ENCODE measurements at places on chromosomes 2 and 18.
A peak's percentile ranks its signal among the peaks of the same experiment; 100 is the strongest.

DNA sequence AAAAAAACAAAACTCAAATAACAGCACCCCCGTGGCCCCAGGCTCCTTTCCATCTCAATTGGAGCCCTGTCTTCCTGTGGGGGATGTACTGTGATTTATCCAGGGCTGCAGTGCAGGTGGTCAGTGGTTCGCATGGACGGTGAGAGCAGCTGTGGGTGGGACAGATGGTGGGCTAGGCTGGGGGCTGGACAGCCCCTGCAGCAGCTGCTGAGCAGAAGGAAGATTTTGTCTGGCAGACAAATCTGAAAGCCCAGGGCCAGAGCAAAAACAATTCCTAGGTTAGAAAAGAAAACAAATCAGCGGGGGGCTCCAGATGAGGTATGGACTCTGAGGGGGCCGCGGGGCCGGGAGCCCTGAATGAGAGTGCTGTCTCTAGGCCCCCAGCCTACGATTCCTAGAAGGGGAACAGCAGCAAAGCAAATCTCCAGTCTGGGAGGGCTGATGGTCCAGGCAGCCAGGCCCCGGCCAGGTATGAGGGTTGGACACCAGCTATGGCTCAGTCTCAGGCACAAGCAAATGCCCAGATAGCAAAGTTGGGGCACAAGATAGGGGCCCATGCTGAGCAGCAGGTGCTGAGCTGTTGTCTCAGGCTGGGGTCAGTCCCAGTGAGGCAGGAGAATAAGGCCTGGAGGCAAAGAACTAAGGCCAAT, 45.4 kb downstream of the SOWAHC start:
- DNase-seq, result no peak

DNA sequence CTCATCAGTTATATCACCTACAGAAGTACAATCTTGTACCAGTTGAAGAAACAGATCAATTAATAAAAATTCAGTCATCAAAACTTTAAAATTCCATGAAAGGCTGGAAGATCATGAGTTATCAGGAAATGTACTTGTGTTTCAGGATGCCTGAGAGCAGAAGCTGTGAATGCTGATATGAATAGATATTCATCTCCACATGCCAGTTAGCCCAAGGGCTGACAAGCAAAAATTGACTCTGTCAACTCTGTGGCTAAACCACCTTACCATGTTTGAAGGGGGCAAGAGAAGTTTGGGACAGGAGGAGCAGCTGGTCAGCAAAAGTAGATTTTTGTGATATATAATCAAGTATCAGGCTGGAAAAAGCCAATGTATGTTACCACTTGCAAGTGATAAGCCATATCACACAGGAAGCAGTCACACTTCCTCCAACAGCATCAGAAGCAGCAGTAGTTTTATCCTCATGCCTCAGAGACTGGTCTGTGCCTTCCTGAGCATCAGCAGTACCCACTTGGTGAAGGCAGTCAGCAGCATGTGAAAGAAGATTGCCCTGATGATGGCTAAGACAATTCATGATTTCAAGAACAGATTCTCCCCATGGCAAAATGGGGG, 328.2 kb upstream of the CNTNAP5 start:
- no peak for DNase-seq

DNA sequence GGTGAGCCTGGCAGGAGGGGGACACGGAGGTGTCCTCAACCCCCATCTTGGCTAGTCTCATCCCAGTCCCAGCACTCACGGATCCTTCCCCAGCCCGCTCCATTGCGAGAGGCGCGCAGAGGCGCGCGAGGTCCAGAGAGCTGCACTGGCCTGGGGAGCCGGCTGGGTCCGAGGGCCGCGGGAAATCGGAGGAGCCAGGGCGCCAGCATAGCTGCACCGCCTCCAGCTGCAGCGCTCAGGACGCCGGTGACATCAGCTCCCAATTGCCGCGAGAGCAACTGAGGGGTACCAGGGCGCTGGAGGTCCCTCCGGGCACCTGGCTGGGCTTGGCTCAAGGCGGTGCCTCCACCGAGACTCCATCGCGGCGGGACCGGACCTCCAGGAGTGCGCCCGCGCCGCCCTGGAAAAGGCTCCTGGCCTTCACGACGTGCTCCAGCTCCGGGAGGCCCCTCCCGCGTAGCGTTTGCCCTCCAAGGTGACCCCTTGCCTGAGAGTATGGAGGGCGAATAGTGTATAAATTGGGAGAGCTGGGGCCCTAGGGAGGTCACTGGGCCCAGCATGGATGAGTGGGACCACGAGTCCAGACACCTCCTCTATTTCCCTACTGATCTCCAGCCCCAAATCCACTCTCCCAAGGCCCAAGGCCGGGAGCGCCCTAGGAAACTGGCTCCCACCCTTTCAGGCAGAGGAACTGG, 5.5 kb downstream of the RTKN start:
- DNase-seq, result no peak

GRCh38 chr2:68717305-68717661, 17.3 kb upstream of the ARHGAP25 start:
- no peak for DNase-seq

GRCh38 chr2:180520206-180520605, 460.2 kb upstream of the UBE2E3 start:
- DNase-seq, result no peak

DNA sequence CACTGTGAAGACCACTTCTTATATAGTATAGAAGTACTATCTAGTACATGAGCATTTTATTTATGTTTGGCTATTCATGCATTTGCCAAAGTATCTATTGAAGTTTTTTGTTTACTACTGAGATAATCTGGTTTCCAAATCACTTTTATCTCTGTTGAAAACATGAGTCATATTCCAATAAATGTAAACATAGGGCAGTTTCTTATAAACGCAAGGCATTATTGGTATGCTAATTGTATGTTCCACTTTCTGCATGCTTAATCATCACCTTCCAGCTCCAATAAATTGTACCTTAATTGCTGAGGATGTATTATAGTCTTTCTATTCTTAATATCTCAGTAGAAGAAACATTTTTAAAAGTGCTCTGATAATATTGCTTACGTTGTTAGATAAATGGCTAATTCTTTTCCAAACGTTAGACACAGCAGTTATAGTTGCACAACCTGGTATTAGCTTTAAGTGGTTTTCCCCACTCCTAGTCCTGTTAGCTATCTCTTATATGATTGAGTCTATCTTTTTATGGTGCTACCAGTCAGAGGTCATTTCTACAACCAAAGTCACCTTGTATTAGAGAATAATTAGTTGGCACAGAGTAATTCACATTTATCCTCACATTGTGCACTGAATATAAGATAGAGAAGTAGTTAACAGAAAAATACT, 17.2 kb downstream of the ITGA4 start:
- DNase-seq, result no peak

DNA sequence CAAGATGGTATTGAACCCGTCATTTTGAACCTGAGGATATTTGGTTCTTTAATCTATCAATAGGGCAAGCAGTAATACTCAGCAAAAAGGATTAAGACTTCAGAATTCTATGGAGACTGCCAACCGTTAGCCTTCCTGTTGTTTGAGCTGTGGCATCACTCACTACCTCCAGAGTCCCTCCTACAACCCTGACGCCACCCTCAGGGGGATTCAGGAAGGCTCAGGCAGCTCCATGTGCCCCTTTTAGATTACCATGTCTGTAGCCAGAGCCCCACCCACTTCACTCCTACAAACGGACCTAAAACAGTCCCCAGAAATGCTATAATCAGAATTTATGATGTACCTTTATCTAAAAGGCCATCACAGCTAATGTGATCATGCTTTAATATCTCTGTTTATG, 172.9 kb downstream of the EPHA4 start:
- DNase-seq, result no peak

GRCh38 chr2:39160982-39161381, 40.1 kb upstream of the SOS1 start:
- DNase-seq, result no peak

DNA sequence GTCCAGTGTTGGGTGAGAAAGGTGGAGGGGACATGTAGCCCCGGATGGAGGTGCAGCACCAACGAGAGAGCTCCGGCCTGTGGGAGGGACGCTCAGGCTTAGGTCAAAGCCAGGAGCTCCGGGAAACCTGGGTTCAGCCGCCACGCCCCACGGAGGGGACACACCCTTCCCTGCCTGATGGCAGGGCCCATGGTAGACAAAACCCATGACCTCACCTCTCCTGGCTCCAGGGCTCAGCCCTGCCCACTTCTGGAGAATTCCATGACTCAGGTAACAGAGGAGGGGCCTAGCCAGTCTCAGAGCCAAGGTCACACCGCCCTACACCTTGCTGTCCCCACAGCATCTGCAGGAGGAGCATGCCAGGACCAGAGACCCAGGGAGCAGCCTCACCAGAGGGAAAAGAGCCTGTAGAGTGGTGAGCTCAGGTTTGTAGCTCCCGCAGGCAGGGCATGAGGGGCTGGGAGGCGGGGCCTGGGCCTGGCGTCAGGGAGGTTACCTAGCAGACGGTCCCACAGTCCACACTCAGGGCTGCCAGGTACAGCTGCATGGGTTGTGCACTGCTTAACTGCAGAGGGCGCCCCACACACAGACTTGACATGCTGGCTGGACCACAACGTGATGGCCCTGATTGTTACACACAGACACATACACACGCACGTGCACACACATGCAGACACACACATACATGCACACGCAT, 70.8 kb upstream of the SMAD7 start:
- no peak for DNase-seq

GRCh38 chr2:239329972-239330572, 70.7 kb downstream of the HDAC4 start:
- no peak for DNase-seq

GRCh38 chr18:923144-923866, 18.6 kb downstream of the ADCYAP1 start:
- no peak for DNase-seq

DNA sequence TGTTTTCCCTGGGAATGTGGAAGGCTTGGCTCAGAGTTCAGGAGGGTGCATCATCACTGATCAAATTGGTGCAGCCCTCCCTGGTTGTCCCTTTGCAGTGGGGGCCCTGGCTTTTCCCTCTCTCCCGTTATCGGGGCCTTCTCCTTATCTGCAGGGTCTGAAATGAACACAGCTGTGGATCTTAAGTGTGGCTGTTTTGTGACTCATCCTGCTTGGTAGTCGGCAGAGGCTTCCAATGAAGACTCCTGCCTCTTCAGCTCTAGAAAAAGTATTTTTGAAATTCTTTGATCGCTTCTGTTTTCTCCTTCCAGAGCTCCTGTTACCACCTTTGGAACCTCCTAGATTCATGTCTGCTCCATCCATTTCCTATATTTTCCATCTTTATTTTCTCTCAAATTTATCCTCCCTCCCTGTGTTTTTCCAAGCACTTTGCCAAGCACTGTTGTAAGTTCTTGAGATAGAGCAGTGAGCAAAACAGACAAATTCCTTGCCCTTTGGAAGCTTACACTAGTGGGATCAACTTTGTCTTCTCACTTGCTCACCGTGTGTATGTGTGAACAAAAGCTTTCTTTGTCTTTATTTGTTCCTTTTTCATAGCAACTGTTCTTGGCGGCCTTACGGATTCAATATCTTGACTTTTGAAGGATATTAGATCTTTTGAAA, 45.7 kb downstream of the RALB start:
- DNase-seq, result no peak

DNA sequence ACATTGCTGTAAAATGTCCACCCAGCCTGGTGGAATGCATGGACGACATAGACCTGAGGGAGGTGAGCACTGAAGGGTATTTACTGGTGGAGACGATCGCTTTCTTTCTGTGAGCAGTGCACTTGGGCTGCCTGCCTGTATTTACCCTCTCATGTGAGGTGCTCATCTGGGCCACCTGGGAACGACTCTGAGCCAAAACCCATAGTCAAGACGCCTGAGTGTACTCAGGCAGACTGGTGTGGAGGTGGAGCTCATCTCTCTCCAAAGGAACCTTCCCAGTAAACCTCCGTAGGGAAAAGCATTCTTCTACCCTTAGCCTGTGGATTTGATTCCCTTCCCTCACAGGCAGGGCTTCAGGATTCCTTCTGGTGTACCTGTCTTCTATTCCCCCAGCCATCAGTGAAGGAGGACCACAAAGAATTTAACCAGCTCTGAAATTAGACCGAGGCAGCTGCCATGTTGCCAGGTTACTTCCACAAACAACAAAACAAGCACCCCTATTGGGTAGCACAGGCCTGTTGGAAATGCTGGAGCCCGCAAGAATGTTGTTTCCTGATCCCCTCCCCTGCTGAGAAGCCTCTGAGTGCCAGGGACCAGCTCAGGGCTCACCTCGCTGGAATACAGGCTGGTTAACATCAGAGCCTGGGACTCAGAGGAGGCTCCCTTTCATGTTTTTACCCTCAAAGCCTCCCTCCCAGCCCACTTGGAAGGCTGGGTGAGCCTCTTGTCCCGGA, 47.5 kb upstream of the TXNDC2 start:
- no peak for DNase-seq

- no peak for DNase-seq
Observed at GRCh38 chr18:45836242-45837205, 11.0 kb downstream of the SIGLEC15 start.

- DNase-seq, result no peak
Observed at GRCh38 chr2:162072181-162072702, 1.8 kb downstream of the DPP4 start.

- no peak for DNase-seq
Observed at GRCh38 chr2:58054264-58054663, 7.7 kb downstream of the VRK2 start.

GRCh38 chr18:76685402-76685801, 137.0 kb upstream of the ZNF236 start:
- no peak for DNase-seq

- no peak for DNase-seq
Observed at GRCh38 chr2:98787700-98788099, 56.8 kb upstream of the MGAT4A start.

DNA sequence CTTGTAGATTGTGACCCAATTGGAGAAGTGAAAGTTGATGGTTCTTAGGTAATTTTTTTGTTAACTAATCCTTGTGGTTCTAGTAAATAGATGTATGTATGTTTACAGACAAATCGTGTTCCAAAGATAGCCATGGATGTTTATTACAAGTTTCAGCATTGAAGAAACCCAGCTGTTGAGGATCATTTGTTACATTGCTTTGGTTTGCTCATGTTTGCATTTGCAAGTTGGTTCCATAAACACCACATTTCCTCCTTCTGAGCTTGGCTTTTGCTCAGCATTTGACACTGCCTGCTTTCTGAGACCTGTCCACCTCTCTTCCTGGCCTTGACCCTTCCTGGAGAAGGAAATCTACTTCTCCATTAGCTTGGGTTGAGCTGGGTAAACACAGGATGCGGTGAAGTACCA, 1.8 kb upstream of the CCDC68 start:
- DNase-seq, result no peak

DNA sequence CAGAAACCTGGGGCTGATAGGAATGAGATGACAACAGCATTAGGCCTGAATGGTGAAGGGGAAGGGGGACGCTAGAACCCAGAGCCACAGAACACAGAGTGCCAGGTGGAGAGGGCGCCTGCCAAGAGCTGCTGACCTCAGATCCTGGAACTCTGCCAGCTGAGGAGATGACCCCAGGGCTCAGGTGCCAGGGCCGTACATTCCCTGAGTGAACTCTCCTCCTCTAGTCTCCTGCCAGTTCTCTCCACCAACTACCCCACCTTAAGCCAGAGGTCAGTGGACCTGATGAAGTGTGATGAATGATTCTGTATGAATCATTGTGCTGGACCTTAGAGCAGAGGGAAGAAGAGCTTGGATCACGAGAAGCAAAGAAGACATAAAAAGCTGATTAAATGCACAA, 1582.2 kb upstream of the ACVR2A start:
- DNase-seq, result no peak

GRCh38 chr2:240437861-240438809, 2.7 kb downstream of the GPC1 start:
- peak; percentile 71 for DNase-seq

Measured in NCI-H460 (cell line).